ENCODE measurements at places on chromosomes 6 and 20.

- DNase-seq = peak; percentile 25
Measured at GRCh38 chr20:11849976-11850670, 67.6 kb upstream of the BTBD3 start.

DNA sequence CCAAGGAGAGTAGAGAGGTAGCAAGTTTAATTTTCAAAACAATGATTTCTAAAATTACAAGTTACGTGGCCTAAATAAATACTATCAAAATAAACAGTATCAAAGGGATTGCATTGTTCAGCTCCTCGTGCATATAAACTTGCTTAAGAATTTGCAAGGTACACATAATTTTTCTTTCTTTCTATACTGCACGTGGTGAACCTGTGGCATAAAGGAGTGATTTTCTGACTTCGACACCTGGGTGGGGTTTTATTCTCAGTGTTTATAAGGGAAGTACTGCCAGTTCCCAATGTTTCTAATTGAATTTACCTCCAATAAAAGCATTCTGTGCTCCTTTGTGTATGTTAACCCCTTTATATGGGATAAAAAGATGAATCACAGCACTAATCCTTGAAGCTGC, 50.1 kb upstream of the C20orf144 start:
- DNase-seq = no peak

GRCh38 chr6:41072836-41073202, at the start of gene NFYA:
NFYA (plus strand) TSS chr6:41072974; CDS start chr6:41079090, 6,116 bp downstream.
- DNase-seq = no peak

DNA sequence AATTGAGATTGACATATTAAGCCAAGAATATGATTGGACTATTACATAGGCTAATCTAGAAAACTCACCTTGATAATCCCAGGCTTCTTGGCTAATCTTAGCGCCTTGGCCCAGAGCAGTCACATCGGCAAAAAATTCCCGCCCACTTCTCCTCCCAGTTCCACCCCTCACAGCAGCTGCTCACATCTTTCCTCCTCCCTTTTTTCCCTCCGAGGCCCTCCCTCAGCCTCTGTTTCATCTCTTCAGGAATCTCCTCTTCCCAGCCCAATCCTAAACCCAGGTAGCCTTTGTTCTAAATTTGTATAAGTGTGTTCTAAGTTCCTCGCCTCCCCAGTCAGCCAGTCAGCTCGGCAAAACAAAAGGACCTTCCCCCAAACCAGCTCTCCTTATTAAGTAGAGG, 184.3 kb downstream of the PRKN start:
- no peak for DNase-seq

DNA sequence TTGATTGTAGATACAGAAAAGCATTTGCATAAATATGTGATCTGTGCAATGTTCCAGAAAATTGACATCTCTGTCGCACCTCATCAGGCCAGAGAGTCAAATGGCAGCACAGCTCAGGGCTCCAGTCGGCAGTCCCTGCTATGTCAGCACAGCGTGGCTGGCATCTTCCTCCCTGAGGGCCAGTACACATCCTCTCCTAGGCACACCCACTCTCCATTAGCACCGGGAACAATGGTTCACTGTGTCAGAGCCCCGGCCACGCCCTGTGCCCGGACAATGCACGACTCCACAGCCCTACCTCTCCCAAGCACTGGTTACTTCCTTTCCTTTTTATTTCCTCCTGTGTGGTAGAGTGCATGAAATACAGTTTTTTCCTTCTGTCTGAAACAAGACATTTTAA, 114.9 kb downstream of the FOXC1 start:
- no peak for DNase-seq

- DNase-seq = no peak
Measured at GRCh38 chr6:148771212-148771601, 24.4 kb downstream of the UST start.

Measured in fibroblast of gingiva (primary cell).